ENCODE measurements at places on chromosomes 13 and 19.

DNA sequence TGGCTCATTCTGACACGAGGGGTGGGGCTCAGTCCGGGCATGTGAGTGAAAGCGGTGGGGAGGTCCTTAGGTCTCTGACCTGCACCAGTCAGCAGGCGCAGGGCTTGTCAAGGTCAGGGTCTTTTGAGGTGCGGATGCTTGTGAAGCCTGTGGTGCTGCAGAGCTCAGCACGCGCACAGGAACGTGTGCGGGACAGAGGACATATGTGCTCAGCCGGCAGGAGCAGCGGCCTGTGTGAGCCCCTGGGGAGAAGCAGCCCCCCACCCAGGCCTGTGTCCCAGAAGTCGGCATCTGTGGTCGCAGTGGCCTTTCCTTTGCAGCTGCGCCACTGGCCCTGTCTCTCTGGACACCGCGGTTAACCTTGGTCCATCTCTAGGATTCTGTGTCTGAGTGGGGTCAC is 30.9 kb downstream of the ATP4B start:
- no peak for DNase-seq

DNA sequence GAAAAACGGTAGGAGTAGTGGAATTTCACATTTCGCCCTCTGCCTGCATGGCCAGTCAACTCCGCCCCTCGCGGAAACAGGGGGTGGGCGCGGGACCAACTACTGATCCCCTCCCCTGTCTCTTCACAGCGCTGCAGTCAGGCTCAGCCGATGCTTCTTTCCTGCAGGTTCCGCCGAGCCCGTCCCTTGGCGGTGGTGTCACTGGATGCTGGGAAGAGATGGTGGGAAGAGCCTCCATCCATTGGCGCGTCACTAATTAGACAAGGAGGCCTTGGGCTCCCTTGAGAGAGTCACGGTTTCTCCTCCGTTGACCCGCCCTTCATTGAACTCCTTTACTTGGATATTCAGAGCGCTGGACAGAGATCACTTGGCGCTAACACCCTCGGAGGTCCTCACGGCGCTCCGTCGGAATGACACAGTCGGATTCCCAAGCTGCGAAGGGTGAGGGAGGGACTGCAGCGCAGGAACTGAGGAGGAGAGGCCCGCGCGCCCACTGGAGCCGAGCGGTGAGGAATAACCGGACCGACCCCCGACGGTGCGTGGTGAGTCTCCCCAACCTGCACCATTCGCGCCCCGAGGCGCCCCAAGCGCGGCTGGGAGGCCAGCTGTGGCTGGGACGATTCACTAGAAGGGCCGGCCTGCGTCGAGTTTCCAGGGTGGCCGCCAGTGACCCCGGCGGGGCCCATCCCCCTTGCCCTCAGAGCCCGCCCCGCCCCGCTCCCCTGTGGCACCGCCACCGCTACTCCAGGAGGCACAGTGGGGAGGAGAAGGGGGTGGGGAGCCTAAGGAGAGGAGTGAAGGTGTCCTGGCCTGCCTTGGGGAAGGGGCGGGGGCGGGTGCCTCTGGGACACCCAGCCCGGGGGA is 11.2 kb upstream of the CEACAM21 start:
- DNase-seq = no peak

GRCh38 chr13:72698164-72698563 is 29.3 kb downstream of the MZT1 start:
- DNase-seq = no peak

DNA sequence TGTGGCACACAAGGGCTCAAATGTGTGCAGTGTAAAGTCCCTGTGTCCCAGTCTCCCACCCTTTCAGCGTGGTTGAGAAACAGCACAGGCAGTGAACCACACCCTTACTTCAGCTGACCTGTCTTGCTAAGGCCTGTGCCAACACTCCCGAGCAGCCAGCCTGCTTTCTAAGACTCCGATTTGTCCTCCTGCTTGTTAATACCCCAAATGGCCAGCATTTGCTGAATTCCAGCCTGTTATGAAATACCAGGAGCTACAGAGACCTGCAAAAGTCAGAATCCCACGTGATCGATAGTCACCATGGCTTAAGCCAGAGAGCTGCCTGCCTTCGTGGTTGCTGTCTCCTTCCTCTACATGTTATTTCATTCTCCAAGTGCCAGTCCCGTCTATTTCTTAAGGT is 200.5 kb downstream of the FGF9 start:
- DNase-seq = no peak

DNA sequence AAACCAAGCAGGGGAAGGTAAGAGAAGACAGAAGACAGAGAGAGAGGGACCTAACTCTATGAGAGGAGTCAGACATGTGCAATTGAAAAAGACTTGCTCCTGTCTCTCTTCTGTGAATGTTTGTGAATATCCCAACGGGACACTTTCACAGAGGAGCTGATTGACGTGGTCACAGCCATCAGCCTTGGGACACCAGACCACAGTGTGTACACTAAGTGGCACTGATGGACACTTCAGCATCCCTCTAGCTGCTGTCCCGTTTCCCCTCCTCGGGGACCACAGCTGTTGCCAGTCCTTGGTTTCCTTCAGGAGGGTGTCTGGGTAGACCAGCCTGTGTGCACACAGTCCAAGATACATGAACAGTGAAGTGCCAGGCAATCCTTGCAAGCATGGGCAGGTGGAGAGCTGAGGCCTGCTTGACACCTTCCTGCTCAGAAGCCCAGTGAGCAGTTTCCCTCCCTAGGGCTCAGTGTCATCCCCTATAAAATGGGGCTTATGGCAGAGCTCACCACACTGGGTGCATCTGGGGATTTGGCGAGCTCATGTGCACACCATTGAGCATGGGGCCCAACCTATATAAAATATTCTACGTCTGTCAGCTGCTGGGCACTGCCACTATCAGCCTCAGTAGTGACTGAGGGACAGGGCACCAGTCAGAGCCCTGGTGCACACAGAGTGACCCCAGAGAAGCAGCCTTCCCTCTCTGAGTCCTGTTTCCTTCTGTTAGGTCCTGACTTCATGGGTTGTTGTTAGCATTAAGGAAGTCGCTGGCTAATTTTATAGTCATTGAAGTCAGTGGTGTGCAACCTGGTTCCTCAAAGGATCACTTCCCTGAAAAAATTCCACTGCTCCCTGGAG is 4.3 kb upstream of the USF2 start:
- DNase-seq = no peak

- DNase-seq = no peak
Measured at GRCh38 chr19:955803-956765, 28.1 kb upstream of the WDR18 start.

GRCh38 chr19:50178320-50178719 is 15.2 kb upstream of the IZUMO2 start:
- DNase-seq = no peak

- peak; percentile 46 for DNase-seq
Measured at GRCh38 chr13:94178625-94179244, 300.7 kb downstream of the DCT start.

DNA sequence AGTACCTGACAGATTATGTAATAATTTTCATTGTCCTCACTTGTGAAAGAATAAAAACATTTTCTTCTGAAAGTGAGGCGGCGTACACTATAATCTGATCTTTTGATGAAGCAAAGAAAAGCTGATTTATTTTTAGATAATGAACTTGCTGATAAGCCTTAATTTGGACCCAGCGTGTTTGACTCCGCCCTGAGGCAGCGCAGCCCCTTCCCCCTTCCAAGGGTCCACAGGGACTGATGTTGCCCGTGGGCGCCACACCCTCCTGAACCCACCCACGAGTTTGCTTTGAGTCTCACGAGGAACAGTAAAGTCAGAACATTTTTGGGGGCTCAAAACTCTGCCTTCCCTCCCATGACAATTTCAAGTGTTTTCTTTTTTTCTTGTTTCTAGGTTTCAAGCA is 40.0 kb downstream of the TEX29 start:
- no peak for DNase-seq

DNA sequence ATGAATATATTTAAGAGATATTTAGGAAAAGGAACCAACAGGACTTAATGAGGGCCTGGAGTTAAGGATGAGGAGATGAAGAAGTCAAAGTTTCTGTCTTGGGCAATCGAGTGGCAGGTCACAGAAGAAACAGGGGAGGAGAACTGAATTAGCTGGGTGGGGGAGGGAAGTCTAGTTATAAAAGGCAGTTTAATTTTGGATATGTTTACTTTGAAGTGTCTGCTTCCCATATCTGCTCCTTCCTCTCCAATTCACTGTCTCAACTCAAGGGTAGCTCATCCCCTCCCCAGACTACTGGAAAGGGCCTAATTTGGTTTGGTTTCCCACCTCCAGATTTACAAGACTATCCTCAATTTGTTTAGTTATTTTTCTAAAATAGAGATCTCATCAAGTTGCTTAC is 195.9 kb downstream of the VWA8 start:
- no peak for DNase-seq

DNA sequence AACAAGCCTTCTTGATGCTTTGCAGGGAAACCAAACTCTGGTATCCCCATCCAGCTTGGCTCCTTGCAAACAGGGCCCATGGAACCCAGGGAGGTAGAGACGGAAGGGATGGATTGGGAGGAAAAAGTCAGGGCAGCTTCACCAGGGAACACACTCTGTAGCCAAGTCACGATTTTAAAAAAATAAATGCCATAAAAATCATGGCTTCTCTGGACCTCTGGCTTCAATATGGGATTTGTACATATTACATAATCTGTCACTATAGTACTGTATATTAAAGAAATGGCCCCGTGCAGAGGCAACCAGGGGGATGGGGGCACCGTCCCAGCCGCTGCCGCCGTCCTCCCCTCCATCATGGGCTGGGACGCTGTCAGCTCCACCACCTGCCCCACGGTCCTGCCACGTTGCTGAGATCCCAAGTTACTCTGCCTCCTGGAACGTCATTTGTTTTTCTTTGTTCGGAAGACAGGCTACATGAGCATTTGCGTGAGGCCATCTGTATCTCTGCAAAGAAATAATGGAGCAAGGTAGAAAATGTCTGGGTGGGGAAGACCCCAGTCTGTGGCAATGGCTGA is 313.3 kb downstream of the ZNF536 start:
- DNase-seq = no peak

DNA sequence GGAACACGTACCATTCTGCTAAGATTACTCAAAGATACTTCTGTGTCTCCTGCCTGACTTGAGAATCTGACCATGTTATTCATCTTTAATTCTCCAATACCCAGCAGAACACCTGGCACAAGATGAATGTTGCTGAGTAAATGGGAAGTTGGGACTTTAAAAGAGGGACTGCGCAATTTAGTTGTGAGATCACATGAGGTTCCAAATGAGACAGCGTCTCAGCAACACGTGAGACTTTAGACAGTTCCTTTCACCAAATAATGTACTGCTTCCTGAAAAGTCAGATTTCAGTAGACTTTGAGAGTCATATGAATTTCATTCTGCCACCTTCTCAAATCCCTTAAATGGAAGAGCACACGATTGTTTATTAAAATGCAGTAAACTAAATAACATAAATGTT is 36.7 kb downstream of the DOCK9 start:
- no peak for DNase-seq

- DNase-seq = no peak
Measured at GRCh38 chr19:11265785-11266236, 3.5 kb upstream of the DOCK6 start.

- DNase-seq = no peak
Measured at GRCh38 chr19:29571181-29571580, 34.9 kb upstream of the POP4 start.

GRCh38 chr19:56725829-56726424 is 54.4 kb upstream of the ZNF835 start:
- DNase-seq = no peak

DNA sequence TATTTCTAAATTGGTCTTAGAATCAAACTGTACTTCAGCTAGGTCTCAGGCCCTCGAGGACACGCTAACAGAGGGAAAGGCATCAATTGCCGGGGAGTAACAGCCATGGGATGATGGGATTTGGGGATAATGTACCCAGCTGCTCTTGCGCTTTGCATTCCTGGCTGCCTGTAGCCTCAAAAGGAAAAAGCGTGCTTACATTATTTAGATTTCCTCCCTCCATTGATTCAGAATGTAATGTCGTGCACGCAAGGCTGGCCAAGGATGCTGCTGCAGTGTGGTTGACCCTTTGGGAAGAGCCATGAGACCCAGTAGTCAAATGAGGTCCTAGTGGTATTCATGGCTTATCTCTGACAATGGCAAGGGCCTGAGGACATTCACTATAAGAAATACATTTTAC is 95.1 kb downstream of the SLC7A1 start:
- no peak for DNase-seq

GRCh38 chr13:40781717-40782116 is 7.7 kb upstream of the SLC25A15 start:
- DNase-seq = no peak

GRCh38 chr19:55193481-55193880 is 13.4 kb upstream of the SYT5 start:
- DNase-seq = no peak

DNA sequence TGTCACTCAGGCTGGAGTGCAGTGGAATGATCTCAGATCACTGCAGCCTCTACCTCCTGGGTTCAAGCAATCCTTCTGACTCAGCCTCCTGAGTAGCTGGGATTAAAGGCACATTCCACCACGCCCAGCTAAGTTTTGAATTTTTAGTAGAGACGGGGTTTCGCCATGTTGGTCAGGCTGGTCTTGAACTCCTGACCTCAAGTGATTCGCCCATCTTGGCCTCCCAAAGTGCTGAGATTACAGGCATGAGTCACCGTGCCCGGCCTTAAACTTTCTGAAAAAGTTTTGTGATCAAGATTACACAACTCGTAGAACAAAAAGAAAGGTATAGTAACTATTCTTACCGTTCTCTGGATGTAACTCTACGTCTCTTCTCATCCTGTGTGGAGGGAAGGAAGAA is 21.2 kb downstream of the DNMT1 start:
- DNase-seq = no peak

GRCh38 chr19:338421-338820 is 6.2 kb downstream of the MIER2 start:
- no peak for DNase-seq

DNA sequence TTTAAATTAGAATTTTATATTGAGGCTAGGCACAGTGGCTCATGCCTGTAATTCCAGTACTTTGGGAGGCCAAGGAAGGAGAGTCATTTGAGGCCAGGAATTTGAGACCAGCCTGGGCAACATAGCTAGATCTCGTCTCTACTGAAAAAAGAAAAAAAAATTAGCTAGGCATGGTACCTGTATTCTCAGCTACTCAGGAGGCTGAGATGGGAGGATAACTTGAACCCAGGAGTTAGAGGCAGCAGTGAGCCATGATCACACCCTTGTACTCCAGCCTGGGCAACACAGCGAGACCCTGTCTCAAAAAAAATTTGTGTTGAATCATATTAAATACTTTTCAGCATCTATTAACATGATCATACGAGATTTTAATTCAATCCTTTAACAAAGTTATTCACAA is 4.9 kb downstream of the PMIS2 start:
- no peak for DNase-seq

GRCh38 chr19:18943465-18943864 is 2.4 kb upstream of the HOMER3 start:
- no peak for DNase-seq

DNA sequence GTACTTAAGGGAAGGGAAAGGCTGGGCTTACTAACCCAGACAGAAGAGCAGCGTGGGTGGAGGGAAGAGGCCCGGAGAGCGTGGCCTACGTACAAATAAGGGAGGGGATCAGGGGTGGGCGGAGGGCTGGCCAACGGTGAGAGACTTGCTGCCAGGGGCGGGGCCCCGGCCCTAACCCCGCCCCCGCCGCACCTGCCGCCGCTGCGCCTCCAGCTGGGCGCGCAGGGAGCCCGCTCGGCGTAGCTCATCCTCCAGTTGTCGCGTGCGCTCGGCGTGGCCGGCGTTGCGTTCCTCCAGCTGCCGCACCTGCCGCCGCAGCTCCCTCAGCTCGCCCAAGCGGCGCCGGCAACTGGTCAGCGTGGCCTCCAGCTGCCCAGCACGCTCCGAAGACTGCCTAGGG is 5.7 kb downstream of the HOOK2 start:
- no peak for DNase-seq
